Stimulated activated CD8-positive, alpha-beta memory T cell treated with anti-CD3 and anti-CD28 coated beads, Interleukin-7, amount 100 ng/mL, for 1 hour (primary cell): ENCODE measurements at places on chromosomes 1 and 21.

GRCh38 chr1:31400393-31400792 is 12.6 kb upstream of the SERINC2 start:
- DNase-seq = no peak

GRCh38 chr1:175272361-175272760 is 79.8 kb upstream of the KIAA0040 start:
- no peak for DNase-seq

DNA sequence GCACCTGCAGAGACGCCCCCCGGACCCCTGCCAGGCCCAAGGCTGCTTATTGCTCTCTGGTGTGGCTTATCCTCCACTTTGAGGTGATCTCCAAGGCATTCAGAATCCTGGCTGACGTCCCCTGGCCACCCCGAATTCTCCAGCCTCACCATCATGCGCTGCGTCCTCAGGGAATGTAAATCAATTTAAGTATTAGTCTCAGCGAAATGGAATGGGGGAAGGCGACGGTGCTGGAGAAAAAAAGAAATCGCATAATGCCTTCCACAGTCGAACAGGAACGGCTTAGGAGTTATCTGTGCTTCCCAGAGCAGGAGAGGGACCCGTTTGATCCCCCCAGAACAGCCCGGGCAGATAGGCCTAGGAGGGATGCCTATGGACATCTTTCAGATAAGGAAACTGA is 2.9 kb downstream of the EPHA8 start:
- no peak for DNase-seq

- no peak for DNase-seq
Measured at GRCh38 chr21:37484535-37485474, 118.2 kb downstream of the DYRK1A start.

DNA sequence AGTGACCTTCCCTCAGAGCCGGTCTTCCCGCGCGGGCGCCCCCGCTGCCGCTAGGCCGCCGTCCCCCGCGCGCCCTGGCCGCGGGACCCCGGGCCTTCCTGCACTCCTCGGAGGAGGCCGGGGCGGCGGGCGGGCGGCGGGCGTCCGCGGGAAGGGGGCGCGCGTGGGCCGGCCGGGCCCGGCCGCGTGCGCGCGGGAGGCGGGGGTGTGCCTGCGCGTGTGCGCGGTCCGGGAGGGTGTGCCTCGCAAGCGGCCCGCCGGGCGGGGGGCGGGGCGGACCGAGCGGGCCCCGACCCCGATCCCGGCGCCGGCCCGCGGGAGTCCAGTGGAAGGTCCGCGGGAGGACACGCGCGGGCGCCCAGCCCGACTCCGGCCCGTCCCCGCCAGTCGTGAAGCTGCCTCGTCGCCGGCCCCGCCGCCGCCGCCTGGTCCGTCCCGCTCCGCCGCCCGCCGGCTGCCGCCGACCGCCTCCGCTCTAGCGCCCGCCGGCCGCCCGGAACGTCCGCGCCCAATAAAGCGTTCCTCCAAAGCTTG is 438 bp downstream of the MRPS6 start:
- DNase-seq = peak; percentile 27

DNA sequence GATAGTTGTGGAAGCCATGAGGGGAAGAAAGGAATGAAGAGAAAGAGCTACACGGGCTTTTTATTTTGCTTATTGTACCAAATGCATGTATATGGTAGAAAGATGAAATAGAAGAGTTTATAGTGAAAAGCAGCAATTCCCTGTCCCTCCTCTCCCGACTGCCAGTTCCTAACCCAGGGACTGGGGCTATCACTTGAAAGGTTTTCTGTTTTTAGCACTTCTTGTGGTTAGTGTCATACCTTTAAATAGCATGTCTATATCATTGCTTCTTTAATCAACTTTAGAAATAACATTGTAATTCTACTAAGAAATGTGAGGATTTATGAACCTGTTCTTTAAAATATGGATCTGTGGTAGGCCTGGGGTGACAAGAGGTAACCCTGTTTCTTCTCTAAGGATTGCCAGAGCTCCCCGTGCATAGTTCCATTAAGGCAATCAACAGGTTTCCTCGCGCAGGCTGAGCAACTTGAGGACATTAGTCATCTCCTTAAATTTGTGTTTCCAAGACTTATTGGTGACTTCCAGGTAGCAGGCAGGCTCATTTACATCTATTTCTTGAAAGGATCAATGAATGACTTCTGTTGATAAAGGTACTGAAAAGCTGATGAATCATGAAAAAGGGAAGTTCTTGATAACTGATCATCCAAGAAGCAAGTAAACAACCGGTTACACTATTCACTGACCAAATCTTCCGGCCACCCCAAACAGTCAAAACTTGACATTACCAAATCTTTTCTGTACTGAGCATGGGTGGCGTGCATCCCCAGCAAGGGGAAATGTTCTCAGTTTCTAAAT is 37.8 kb upstream of the S1PR1 start:
- no peak for DNase-seq

DNA sequence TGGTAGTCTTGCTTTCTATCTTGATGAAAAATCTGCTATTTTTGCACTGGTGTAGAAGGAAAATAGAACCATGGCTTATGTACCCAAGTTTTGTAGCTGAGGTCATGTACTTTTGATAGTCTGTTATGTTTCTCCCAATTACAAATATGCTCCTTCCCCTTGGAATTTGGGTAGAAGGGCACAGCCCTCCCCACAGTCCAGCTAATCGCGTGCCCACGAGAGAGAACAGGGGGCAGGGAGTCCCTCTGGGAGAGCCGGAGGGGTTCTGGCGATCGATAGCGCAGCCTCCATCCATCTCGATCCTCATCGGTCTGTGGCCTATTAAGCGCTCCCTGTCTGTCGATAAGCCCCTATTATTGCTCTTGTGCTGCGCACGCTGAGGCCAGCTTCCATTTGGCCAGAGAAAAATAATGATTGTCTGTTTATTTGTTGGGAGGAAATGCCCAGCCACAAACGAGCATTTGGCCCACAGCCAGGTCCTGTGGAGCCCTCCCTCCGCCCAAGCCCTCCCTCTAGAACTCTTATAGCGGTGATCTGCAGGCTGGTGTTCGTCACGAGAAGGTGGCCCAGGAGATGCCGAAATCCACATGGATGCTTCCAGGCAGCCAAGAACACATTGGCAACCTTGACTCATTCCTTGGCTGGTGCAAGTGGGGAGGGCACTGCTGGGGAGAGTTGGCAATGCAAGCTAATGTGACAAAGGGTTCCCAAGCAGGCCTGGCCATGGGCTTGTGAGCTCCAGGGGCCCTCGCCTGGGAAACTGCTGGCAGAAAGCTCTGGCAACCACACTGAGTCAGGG is 134.7 kb upstream of the TNR start:
- no peak for DNase-seq

GRCh38 chr1:170162459-170163246 is 16.9 kb downstream of the NTMT2 start:
- DNase-seq = no peak

DNA sequence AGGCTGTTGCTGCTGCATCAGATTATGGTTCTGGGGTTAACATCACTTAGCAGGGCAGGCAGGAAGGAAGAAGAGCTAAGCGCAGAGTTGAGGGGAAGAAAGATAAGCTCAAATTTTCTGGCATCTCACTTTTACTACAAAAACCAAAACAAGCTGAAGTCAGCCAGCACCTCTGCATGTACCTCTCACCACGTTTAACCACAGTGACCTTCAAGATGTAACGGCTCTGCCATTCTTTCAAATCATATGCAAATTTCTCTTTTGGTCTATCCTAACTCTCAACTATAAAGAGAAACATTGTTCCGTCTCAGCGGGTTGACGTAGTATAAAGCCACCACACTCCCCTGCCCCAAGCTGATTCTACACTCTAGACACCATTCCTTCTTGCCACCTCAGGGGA is 154.4 kb downstream of the OMA1 start:
- no peak for DNase-seq

DNA sequence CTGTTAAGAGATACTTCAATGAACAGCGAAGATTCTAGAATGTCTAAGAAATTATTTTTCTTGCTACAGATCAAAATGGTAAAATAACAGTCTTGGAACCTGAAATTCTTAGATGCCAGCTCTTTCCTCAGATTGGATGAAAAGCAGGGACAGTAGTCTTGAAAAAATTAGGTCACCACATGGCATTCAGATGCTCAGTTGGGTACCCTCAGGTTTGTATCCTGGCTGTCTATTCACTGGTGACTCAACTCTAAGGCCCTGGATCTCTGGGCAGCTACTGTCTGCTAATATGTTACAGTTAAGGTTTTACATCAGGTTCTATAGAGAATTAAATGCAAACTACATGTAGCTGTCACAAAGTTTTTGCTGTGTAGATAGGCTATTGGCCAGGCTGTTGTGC is 528.9 kb upstream of the ADAMTS5 start:
- DNase-seq = no peak

GRCh38 chr1:232669981-232670747 is 40.2 kb upstream of the SIPA1L2 start:
- DNase-seq = no peak

GRCh38 chr1:61389926-61390845 is 307.8 kb downstream of the NFIA start:
- no peak for DNase-seq

DNA sequence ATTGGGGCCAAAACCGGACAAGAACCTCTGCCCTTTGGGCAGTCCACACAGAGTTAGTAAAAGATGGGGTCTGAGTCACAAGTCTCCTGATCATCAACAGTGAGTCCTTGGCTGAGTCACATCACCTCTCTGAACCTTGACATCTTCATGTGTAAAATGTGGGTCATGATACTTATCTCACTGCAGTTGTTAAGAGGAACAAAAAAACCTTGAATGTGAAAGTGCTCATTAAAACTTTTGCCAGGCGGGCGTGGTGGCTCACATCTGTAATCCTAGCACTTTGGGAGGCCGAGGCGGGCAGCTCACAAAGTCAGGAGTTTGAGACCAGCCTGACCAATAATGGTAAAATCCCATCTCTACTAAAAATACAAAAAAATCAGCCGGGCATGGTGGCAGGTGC is 15.7 kb downstream of the S100A16 start:
- DNase-seq = no peak

DNA sequence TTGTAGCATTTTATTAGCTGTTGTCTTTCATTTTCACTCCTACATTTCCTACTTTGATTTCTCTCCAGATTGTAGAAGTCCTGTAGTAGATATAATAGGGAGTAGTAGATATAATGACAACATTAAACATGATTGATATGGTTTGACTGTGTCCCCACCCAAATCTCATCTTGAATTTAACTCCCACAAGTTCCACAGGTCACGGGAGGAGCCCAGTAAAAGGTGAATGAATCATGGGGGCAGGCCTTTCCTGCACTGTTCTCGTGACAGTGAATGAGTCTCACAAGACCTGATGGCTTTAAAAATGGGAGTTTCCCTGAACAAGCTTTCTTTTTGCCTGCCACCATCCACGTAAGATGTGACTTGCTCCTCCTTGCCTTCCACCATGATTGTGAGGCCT is 7.5 kb upstream of the PRDX6 start:
- DNase-seq = no peak

GRCh38 chr21:42343556-42343955 is 7.2 kb downstream of the TFF2 start:
- no peak for DNase-seq

DNA sequence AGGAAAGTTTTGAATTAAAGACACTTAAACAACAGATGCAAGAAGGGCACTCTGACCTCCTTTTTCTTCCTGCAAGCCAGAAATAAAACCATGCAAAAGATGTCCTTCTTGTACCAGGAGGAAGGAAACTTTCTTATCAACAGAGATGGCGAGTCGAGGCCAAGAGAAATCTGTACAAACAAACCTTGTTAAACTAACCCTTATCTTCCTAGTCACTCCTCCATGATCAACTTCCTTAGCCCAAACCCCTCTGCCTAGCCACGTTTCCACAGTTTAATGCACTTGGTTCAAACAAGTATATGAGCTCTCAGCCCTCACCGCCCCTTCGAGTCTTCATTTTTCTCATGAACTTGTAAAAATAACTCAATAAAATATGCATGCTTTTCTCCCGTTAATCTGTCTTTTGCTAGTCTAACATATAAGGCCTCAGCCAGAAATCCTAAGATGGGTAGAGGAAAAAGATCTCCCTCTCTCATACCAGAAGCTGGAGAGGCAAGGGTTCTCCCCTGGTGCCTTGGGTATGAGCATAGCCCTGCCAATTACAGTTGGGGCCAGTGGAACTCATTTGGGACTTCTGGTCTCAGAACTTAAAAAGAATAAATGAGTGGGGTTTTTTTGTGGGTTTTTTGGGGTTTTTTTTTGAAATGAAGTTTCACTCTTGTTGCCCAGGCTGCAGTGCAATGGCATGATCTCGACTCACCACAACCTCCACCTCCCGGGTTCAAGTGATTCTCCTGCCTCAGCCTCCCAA is 141.7 kb upstream of the SOD1 start:
- DNase-seq = no peak

DNA sequence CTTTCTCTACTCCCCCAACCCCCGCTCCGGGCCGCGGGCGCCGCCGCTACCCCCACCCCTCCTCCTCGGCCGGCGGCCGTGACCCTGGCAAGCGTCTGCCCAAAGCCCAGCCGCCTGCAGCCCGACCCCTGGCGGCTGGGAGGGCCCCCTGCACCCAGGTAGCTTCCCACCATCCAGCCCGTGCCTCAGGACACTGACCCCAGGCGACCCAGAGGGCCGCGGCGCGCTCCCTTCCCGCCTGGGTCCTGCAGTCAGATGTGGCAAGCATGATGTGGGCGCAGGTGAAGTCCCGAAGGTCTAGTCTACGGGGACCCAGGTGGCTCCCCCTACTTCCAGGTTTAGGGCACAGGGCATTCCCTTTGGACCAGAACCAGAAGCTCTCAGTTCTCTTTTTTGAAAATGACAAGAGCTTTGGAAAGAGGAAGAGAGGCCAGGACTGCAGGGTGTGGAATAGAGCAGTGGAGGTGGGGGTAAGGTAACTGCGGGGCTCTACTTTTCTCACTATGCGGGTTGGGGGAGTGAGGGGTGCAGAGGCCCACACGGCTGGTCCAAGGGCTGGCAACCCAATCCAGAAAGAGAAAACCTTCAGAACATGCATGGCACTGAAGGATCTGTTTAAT is at the start of gene DENND4B:
Gene DENND4B, minus strand, starts transcription at position 97 of the 620 bp plus-strand sequence. CDS start 2,344 bp downstream, outside the sequence.
- peak; percentile 51 for DNase-seq

DNA sequence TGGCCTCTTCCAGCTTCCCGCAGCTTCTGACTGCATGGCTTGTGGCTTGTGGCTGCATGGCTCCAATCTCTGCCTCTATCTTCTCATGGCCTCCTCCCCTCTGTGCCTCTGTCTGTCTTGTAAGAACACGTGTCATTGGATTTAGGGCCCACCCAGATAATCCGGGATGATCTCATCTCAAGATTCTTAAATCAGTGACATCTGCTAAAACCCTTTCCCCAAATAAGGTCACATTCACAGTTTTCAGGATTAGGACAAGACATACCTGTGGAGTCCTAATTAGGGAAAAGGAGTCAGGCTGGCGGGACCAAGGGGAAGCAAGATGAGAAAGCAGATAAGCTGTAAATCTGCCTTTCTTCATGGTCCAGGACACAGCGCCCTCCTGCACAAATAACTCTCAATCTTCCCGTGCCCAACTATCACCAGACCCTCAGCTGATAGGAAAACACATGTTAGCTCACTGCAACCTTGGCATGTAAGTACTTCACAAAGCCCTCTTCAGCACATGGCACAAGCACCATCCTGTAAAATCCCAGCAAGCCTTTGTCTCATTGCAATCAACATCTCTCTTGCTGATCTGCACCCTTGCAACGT is 82.2 kb downstream of the SPSB1 start:
- no peak for DNase-seq

GRCh38 chr1:45473302-45473701 is 17.7 kb downstream of the TESK2 start:
- DNase-seq = no peak

- DNase-seq = no peak
Measured at GRCh38 chr1:196136396-196136795, 471.8 kb downstream of the KCNT2 start.

- DNase-seq = no peak
Measured at GRCh38 chr1:207676153-207676552, 31.2 kb downstream of the CR1L start.
